ENCODE measurements at places on chromosomes 1 and 21.
A peak's percentile ranks its signal among the peaks of the same experiment; 100 is the strongest.

DNA sequence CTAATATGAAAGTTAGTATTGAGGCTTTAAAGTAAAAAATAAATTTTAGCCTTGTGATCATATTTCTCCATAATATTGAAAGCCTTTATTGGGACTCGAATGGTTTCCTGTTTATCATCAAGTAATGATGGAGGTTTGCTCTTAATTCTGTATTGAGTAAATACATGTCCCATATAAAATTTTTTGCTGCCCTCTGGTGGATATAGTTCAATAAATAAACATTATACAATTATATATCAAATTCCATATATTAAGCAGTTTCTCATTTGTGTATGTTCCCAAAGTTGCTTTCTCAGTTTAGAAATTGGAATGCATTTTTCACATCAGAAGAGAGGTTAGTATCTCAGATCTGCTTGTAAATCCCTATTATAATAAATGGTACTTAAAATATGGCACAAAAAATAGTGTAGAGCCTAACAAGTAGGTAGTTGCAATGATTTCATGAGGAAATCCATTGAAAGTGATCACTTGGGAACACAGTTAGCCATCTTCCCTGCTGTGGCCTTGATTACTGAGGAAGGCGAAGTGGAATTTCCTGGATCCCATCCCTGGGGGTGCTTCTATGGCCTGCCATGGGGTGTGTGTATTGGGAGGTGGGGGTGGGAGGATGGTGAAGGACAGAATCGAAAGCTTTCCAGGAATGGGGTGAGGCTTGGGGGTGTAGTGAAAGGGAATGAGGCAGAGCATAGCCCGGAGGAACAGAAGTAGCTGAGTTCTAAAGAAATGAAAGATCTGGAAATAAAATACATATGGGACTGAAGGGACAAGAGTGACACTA, 84.1 kb upstream of the C21orf91 start:
- DNase-seq: no peak

DNA sequence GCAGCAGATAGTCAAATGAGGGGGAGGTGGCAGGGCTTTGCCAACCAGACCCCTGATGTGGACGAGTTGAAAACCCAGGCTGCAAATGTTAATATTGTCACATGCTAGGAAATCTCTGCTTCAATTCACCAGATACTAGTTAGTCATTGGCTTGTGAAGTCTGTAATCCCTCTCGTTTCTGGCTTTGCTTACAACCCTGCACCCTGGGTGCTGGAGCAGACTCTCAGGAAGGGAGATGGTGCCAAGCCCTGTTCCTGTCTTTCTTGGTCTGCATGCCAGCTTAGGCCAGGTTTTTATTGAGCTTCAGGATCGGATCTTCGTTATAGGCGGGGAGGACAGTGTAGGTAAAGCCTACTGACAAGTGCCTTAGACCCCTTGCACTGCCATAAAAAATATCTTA, 53.3 kb downstream of the MDM4 start:
- DNase-seq: no peak

DNA sequence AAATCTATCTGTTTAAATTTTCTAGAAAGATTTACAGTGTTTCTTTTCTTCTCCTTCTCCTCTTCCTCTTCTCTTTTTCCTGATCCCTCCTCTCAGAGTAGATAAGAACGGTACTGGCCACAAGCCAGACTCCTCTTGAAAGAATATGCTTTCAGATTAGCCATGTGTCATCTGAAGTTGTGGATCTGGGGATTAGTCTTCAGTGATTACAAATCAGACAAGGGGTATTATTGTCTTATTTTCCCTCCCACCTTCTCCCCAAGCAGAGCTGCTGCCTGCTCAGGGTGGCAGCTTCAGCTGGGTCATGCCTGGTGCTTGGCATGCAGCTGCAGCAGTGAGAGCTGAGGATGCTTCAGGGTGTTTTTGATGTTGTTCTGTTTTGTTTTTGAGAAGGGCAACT, 42.7 kb downstream of the SGIP1 start:
- DNase-seq: no peak

DNA sequence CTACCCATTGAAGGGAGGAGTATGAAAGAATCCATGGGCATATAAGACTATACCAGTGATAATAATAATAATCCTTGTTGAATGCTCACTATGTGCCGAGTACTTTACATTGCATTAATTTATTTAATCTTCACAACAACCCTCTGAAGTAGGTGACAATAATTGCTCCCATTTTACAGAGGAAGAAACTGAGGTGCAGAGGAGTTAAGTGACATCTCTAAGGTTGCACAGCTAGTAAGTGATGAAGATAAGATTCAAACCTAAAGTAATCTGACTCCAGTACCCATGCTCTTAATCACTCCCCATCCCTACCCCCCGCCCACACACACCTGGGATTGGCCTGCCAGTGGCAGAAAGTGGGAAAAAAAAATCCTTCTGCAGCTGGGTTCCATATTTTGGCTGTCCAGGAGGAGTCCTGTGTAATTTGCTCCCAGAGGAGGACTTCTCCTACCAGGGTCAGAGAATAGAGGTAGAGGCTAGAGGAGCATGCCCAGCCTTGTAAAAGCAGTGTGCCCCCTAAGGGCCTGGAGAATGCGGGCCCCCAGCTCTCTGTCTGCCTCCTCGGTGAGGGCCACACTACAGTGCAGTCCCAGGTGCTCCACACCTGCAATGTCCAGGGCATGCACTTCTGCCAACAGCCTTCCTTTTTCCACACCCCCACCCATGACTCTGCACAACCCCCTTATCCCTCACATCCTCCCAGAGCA, 57.8 kb downstream of the TMEM53 start:
- DNase-seq: no peak

- no peak for DNase-seq
These were observed 115.1 kb upstream of the TMEM51 start for GRCh38 chr1:15038232-15039016.

GRCh38 chr1:15345705-15346345, 63.9 kb upstream of the EFHD2 start:
- peak; percentile 61 for DNase-seq

GRCh38 chr1:244952940-244953339, 88.6 kb upstream of the HNRNPU start:
- DNase-seq: no peak

DNA sequence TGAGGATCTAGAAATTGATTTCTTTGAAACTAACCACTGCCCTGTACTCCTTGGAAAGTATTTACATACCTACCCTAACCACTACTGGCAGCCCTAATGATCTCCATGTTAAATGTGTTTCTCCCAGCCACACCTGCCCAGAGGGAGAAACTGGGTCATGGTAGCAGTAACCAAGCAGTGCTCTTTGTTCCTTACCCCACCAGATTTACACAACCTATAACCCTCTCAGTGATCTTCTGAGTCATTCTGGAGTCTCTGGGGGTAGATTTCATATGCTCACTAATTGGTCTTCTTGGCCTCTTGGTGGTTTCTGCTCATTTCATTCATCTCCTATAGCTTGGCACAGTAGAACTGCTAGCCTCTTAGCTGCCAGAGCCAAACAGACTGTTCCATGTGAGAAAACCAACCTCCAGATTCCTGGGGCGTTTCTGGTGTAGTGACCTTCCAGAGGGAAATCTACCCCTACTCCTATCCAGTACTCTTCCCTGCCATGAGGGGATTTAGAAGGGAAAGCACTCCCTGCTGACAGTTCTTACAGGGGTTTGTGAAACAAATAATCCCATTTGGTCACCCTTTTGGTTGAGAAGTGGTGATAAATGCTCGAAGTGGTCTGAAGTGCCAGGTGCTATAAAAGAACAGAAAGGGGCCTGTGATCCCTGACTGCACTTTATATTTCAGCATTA, 36.2 kb upstream of the LRIG2 start:
- no peak for DNase-seq

DNA sequence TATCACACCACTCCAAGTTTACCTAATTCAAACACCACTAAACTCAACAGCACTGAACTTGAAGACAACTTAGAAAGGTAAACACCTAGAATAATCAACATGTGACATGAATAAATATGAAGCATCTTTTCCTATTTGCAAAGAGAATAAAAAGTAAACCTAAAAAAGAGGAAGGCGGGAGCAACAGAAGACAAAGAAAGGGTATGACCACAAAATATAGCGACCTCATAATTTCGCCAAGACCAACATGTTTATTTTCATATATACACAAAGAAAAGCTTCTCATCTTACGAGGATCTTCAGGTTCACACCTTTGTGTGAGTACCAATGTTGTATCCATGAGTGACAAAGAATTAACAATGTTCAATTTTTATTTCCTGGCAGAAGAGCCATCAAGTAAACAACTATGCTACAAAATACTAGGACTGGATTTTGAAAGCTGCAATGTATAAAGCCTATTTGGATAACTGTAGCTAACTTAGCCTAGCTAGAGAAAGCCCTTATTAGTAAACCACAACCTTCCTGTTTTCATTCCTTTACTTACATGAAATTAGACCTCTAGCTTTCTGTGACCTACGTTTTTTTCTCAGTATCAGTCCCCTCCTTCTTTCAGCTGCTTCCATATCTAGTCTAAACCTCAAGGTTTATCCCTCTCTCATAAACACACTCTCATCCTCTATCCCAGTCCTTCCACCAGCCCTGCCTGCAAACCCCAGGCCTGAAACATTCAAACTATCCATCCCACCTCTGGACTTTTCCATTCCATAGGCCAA, 21.3 kb upstream of the PHTF1 start:
- no peak for DNase-seq

DNA sequence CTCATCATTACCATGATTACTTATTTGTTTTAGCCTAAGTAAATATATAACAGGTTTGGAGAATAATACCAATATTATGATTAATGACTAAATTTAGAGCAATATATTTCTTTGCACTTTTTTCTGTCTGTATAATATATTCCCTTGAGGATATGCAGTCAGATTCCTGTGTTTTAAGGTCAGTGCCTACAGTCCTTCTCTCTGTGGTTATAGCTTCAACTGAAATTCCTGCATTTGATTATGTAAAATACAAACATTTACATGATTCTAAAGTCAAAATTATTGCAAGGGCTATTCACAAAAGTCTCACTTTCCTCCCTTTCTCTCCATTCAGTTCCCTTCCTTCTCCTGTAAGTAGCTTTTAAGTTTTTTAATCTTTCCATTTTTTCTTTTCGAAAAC, 142.9 kb upstream of the COL6A1 start:
- DNase-seq: no peak

- no peak for DNase-seq
These were observed 83.7 kb upstream of the CTTNBP2NL start for GRCh38 chr1:112312315-112312714.

GRCh38 chr1:207822602-207823451, 71.0 kb downstream of the CD46 start:
- peak; percentile 39 for DNase-seq

DNA sequence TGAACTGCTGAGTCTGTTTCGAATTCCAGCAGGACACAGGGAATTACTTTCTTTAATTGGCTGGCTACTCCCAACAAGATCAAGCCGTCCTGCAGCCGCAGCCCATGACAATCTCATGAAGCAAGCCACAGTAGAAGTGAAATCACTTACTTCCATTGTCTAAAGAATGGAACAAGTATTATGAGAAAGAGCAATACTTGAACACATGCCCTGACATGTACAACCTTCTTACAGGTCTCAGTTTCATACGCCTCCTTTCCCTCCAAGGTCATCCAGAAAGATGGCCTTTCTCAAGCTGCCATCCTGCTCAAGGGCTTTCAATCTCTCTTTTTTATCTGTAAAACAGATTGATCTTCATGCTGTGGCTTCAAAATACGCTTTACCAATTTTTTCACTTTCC, 85.1 kb downstream of the PCSK9 start:
- no peak for DNase-seq

DNA sequence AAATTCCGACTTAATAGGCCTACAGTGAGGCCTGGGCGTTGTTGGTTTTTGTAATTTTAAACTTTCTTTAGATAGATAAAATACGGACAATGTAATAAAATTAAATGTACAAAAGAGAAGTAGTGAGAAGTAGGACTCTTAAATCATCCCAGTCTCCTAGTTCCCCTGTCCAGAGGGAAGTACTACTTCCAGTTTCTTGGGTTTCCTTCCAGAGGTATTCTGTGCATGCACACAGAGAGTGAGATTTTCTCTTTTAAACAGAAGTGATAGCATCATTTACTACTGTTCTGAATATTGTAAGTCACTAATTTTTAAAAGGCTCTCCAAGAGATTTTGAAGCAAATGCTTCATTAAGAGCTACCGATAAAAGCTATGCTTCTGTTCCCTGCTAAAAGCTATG, 7.2 kb upstream of the FNBP1L start:
- no peak for DNase-seq

DNA sequence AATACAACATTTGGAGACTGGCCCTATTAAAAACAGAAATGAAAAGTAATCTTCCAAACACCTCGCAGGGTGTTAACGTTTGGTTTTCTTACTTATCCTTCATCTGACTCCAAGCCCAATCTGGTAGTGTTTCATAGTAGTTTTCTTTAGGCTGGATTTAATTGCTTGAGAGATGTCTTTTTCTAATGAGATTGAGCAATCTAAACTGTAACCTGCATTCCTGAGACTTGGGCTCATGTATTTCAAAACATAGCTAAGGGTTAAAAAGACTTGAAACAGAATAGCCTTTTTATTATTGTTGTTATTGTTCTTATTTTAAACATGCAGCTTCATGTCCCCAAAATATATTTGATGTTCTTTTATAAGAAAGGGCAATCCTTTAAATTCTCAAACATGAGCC, 278.9 kb downstream of the TGFB2 start:
- no peak for DNase-seq

DNA sequence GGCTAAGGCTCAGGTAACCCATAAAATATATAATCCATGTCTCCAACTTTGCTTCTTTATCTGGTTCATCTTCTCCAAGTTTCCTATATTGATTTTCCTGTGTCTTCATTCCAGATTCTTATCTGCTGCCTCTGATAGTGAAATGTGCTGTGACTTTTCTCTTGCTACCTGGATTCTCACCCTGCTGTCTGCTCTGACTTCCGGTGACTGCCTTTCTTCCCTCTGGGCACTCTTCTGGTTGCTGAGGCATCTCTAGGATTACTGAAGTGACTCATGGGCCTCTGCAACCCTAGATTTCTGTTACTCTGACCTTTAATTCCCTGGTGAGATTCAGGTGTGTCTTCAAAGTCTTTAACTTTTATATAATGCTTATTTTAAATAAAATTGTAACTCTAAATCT, 46.9 kb downstream of the GIPC2 start:
- no peak for DNase-seq

GRCh38 chr1:226360106-226360746, 47.7 kb downstream of the PARP1 start:
- DNase-seq: no peak

GRCh38 chr1:18794561-18794960, 64.9 kb downstream of the TAS1R2 start:
- no peak for DNase-seq

GRCh38 chr1:20059847-20060246, 10.1 kb upstream of the PLA2G5 start:
- DNase-seq: no peak
